ENCODE measurements at places on chromosomes 2 and 18.

- no peak for DNase-seq
Observed at GRCh38 chr18:11520536-11520935, 88.9 kb upstream of the SLC35G4 start.

- DNase-seq, result peak; percentile 22
Observed at GRCh38 chr2:108139521-108139920, 100.2 kb upstream of the SULT1C3 start.

GRCh38 chr2:239118264-239118663 lies 270.4 kb downstream of the TWIST2 start:
- DNase-seq, result no peak

- DNase-seq, result no peak
Observed at GRCh38 chr2:217163987-217164386, 304.1 kb upstream of the TNP1 start.

Measured in astrocyte of the spinal cord (primary cell).